A549 (cell line): ENCODE measurements at places on chromosomes 2 and 18.

- no peak for DNase-seq
Observed at GRCh38 chr2:70715071-70715985, 52.7 kb downstream of the ADD2 start.

DNA sequence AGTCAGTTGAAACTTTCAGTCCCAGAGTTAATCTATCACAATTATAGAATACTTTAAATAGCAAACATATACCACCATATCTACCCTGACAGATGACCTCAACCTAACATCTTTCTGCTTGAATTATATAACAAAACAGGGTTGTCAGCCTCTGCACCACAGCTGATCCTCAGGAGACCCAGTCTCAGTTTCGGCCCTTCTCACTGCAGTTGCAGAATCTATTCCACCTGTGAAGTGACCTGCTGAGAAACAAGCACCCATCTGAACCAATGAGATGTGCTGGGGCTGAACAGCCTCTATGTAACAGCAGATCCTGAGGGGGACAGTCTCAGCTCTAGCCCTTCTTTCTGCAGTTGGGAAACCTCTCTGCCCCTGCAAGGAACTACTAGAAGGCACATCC lies 567.6 kb downstream of the KCNJ3 start:
- no peak for DNase-seq

GRCh38 chr2:105179469-105180372 lies 61.8 kb upstream of the GPR45 start:
- peak; percentile 65 for DNase-seq

GRCh38 chr2:186697536-186697935 lies 3.7 kb downstream of the FAM171B start:
- no peak for DNase-seq

DNA sequence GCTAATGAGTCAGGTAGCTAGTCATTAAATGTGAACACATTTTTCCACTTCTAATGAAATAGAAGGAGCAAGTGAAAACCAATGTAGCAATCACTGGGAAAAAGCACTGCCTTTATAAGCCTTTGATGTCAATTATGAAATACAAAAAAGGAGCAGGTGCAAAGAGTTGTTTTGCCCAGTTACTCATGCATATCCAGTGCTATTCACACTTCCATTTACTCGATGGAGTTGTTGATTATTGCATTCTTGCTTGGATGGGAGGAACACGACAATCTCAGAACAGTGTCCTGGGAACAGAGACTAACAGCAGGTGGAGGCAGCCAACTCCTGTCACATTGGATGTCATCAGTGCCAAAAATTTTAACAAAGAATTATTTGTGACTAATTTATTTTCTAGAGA lies 372.5 kb downstream of the CBLN2 start:
- DNase-seq, result no peak

DNA sequence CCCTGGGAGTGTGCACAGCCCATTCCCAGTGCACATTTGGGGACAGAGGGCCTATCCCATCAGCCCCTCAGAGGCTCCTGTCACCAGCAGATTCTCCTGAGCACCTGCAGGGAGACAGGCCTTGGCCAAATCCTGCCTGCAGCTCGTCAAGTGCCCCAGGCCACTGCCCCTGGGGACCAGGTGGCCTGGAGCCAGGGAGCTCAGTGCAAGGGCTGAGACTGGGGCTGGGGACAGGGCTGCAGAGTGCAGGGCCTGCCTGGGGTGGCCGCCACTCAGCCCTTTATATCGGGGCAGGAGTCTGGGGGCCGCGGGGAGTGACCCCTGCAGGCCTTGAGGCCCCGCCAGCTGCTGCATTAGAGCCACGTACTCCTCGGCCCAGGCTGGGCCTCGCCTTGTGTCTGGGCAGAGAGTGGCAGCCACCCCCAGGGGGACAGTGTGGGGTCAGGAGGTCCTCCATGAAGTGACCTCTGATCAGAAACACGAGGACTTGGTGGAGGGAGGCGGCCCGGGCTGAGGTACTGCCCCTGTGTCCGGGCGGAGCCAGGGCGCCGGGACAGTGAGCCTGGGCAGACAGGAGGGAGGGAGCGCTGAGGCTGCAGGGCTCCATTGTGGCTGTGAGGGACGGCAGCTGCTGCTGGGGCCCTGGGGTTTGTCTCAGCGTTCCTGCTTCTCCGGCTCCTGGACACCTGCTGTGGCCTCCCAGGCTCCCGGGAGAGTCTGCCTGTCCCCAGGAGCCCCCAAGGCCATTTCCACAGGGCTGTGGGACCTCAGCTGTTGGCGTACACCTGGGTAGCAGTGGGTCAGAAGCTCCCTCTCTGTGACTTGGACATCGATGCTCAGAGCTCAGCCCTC lies 24.2 kb downstream of the GPC1 start:
- no peak for DNase-seq

GRCh38 chr2:144324446-144325045 lies 195.4 kb downstream of the ZEB2 start:
- no peak for DNase-seq

DNA sequence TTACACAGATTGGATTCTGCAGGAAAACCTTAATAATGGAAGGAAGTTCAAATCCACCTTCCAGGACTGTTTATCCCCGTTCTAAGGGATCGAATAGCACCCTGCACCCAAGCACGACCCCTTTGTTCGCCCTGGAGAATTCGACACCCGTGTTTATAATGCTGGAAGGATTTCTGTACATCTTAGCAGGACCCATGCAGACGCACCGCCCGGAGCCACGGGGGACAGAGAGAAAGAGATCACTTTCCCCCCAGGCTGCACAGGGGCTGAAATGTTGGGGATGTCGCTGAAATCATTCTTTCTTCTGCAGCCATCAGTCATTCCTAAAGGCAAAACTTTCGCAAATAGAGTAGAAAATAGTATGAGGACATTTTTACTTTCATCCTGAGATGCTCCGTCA lies 238.7 kb upstream of the SALL3 start:
- DNase-seq, result no peak

GRCh38 chr2:114742245-114742644 lies 299.8 kb downstream of the DPP10 start:
- DNase-seq, result no peak

DNA sequence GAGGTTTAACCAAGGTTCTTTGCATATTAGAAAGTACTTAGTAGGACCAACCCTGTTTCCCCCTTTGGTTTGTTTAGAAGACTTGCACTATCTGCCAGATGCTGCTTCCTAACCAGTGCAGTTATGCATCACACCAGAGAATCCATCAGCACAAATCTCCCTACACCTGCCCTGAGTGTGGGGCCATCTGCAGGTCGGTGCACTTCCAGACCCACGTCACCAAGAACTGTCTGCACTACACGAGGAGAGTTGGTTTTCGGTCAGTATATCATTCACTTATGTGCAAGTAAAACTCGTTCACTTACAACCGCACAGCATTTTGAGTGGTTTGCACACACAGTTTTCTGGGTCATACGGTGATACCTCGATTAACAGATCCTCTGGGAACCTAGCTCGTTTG lies 69.7 kb downstream of the ZNF532 start:
- DNase-seq, result no peak

- DNase-seq, result no peak
Observed at GRCh38 chr2:12616456-12617156, 100.1 kb upstream of the TRIB2 start.

GRCh38 chr2:15730545-15731212 lies 139.0 kb downstream of the DDX1 start:
- DNase-seq, result peak; percentile 91

DNA sequence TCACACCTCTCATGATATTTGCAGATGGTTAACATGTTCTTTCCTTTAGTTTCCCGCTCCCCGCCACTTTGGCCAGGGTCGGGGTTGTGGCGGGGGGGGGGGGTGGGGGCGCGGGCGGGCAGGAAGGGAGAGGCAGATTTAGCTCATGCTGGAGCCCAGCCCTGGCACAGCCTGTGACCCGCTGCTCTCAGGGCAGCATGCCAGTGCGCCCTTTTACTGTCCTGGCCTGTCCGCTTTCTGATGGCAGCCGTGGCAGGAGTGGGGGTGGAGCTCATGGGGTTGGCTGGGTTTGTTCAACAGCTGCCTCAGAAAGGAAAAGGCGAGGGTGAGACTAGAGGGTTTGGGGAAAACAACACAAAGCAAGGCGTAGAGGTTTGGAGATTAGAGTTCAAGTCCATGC lies 56.1 kb downstream of the TNP1 start:
- no peak for DNase-seq

DNA sequence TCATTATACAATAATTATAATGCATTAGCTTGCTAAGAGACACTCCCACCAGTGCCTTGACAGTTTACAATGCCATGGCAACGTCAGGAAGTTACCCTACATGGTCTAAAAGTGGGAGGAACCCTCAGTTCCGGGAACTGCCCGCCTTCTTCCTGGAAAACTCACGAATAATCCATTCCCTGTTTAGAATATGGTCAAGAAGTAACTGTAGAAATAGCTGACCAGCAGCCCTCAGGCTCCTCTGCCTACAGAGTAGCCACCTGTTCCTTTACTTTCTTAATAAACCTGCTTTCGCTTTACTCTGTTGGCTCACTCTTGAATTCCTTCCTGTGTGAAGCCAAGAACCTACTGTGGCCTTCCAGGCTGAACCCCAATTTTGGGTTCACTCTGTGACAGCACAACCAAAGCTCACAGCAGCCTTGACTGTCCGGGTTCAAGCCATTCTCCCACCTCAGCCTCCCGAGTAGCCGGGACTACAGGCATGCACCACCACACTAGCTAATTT lies 20.0 kb upstream of the PTPN2 start:
- DNase-seq, result no peak

- DNase-seq, result no peak
Observed at GRCh38 chr2:234467289-234467688, 29.6 kb downstream of the ARL4C start.

DNA sequence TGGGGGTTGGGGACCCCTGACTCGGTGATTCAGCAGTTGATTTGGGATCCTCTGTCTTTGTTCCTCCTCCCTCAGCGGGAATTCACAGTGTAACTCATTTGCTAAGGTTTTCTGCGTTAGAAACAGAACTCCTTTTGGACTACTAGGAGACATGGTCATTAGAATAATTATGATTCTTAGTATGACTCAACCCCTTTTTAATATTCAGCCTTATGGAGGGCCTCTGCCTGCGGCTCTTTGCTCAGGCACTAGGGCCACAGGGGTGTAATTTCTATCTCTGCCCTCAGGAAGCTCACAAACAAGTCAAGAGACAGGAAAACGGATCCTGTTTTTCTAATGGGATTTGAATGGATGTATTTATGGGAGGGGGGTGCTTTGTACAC lies 117.4 kb downstream of the SPTBN1 start:
- no peak for DNase-seq

- DNase-seq, result no peak
Observed at GRCh38 chr18:37184209-37184868, 355.4 kb downstream of the KIAA1328 start.

DNA sequence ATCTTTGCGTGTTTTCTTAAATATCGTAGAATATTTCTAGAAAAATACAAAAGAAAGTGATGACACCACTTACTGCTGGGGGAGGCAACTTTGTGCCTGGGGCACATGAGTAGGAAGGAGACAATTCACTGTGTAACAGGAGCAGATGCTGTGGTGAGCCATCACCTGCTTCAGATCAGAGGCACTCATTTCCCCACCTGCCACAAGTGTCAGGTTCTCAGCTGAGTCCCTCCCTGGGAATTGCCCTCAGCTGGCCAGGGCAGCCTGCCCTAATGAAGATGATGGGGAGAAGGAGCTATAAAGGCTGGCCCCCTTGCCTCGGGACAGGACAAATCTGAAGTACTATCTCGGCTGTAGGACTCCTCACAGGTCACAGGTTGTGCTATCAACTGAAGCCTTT lies 322.8 kb downstream of the STK39 start:
- DNase-seq, result no peak

GRCh38 chr2:56464613-56465012 lies 280.8 kb downstream of the CCDC85A start:
- no peak for DNase-seq

DNA sequence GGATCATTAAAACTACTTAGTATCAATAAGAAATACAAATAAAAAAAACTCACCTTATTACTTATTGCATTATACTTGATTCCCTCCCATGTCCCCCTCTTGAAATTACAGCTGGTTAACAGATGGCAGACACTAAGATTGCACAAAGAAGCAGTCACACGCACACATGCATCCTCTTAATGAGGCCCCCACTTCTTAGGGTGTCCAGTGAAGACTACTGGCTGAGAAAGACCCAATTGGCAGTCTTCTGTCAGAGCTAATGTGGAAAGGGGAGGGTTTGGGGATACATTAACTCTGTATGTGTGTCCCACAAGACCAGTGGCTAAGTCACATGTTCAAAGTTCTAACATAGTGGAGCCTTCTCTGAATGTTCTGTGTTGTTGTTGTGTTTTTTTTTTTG lies 210.7 kb downstream of the MTX2 start:
- no peak for DNase-seq

DNA sequence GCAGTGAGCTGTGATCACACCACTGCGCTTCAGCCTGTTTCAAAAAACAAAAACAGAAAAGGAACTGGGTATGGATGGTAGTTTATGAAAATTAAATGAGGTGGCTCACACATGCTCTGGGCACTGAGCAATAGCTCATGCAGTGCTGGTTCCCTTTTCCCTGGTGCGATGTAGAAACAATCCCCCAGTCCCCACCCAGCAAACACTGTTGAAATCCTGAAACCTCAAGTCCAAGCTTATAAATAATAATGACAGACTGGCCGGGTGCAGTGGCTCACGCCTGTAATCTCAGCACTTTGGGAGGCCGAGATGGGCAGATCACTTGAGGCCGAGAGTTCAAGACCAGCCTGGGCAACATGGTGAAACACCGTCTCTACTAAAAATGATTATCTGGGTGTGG lies 55.4 kb upstream of the SMAD2 start:
- no peak for DNase-seq

DNA sequence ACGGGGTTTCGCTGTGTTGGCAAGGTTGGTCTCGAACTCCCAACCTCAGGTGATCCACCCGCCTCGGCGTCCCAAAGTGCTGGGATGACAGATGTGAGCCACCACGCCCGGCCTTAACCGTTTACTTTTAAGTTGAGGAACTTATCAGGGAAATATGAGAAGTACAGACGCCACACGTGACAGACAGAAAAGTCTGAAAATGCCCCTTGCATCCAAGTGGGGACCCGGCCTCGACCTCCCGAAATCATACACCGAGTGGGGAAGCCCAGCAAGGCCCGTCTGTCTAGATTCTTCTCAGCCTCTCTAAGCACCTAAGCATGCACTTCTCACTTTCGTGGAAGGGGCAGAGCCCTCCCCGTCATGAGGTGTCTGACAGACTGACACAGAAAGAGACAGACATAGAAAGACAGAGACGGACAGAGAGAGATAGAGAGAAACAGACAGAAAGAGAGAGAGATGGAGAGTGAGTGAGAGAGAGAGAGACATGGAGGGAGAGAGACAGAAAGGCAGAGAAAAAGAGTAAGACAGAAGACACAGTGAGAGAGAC lies 107.3 kb upstream of the ANKRD30BL start:
- no peak for DNase-seq

DNA sequence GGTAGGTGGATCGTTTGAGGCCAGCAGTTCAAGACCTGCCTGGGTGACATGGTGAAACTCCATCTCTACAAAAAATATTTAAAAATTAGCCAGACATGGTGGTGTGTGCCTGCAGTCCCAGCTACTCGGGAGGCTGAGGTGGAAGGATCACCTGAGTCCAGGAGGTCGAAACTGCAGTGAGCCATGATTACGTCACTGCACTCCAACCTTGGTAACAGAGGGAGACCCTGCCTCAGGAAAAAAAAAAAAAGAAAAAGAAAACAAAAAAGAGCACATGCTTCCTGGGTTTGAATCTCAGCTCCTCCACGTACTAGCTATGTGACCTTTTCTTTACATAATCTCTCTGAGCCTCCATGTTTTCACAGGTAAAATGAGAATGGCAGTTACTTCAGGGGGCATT lies 107.5 kb upstream of the STPG4 start:
- no peak for DNase-seq
